Upper lobe of left lung (tissue), 6 donors: ENCODE measurements at places on chromosomes 2 and 18. TPM values are rescaled to one million over a fixed set of nuclear protein-coding genes. Genes with fewer than 3 reads are reported as not detected.

DNA sequence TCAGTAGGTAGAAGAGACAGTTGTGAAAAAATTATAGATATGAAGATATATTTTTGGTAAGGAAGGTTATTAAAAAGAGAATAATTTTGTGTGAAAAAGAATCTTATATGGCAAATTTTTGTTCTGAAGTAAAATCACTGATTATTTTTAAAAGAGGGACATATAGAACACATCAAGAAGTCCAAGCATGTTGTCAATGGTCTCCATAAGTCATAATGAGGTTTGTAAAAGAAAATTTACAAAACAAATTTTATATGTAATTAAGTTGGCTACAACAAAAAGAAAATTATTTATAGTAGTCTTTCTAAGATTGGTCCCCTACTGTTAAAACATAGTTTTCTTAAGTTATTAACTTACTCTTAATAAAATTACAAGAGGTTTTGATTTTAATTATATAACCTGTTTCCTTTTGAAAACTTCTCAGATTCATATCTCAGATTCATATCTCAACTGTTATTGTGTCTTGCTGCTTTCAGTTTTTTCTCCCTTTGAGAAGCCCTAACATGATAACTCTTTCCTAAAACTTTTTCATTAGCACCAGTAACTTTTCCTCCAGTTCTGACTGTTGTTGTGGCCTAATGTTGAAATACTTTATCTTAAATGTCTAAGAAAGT lies 81.2 kb downstream of the SH3YL1 start:
- no peak for DNase-seq

- DNase-seq, result no peak
These were observed 672.9 kb upstream of the ACVR2A start for GRCh38 chr2:147171941-147172340.

- DNase-seq, result no peak
These were observed 159.0 kb downstream of the NYAP2 start for GRCh38 chr2:225558399-225559071.

DNA sequence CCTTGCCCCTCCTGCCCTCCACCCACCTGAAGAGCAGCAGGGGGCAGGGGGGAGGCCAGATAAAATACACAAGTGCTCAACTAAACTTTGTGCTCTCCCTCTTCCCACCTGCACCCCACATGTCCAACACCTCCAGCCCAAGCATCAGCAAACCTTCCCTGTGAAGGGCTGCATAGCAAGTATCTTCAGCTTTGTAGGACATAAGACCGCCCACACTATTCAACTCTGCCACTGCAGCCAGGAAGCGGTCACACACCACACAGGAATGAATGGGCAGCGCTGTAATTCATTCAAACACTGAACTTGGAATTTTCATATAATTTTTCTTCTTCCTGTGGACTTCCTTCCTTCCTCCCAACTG lies 27.5 kb downstream of the TFCP2L1 start:
- DNase-seq, result no peak

DNA sequence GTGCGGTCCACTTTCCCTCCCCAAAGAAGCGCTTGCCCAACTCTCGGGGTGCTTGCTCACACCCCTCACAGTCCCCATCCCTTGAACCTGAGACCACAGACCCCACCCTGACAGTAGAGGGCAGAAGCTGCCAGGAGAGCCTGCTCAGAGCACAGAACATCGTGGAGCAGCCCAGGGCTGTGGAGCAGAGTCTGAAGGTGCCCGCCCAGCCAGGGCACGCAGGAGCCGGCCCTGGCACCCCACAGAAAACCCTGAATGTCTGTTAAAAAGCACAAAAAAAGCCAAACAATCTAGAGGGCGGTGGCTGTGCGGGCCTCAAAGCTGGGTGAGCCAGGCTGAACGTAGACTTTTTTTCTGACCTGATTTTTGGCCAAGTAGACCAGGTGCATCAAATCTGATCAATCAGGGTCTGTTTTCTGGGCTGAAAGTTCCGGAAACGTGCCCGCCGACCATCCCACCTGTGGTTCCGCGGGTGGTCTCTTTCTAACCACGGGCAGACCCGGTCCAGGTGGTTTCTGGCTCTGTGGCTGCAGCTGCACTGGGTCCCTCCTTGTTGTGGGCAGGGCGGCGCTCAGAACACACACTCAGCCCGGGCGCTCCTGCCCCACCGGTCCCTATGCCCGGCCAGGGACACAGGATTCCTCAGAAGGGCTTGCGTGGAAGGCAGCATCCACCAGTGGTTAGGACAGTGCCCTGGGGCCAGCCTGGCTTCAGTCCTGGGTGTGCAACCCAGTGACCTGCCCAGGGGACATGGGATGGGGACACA lies 66.3 kb downstream of the SLC66A2 start:
- no peak for DNase-seq

Gene CCDC121
- 4.2 TPM for total RNA-seq

Gene TUBB8B
- not detected for total RNA-seq
